Fibroblast of the conjunctiva (primary cell): ENCODE measurements at places on chromosomes 12 and 14.

- DNase-seq: no peak
Measured at GRCh38 chr14:89544636-89545301, 127.7 kb upstream of the FOXN3 start.

DNA sequence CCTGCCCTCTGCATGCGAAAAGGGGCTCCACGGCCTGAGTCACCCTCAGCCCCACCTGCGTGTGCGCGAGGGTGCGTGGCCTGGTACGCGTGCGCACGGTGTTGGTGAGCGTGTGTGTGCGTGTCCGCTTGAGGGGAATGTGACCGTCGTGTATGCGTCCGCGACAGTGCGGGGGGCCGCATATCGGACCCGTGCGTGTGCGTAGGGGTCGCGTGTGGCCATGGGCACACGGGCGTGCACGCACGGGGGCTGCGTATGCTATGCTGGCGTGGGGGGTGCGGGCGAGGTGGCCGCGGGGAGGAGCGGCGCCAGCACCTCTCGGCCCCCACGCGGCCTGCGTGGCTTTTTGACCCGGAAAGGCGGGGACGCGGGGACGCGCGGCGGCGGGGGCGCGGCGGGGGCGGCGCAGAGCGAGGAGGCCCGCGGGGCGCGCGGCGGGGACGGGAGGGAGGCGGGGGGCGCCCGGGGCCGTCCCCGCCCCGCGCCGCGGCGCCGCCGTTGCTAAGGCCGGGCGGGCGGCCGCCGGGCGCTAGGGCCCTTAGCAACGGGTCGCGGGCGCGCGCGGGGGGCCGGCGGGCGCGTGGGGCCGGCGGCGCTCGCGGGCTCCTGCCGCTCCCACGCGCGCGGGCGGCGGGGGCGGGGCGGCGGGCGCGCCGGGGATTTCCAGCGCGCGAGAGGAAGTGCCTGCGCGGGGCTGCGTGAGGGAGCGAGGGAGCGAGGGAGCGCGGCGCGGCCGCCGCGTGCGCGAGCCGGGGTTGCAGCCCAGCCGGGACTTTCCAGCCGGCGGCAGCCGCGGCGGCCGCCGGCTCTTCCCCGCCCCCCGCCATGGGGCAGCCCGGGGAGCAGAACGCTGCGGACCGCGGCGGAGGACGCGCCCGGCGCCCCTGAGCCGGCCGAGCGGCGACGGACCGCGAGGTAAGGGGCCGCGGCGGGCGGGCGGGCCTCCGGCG, at the start of gene TRAF3:
Gene TRAF3, plus strand, starts transcription at position 689 of the 950 bp plus-strand sequence. CDS start 92,753 bp downstream, outside the sequence.
- peak; percentile 13 for DNase-seq

GRCh38 chr12:91577586-91578539, 395.2 kb upstream of the DCN start:
- DNase-seq: peak; percentile 17

DNA sequence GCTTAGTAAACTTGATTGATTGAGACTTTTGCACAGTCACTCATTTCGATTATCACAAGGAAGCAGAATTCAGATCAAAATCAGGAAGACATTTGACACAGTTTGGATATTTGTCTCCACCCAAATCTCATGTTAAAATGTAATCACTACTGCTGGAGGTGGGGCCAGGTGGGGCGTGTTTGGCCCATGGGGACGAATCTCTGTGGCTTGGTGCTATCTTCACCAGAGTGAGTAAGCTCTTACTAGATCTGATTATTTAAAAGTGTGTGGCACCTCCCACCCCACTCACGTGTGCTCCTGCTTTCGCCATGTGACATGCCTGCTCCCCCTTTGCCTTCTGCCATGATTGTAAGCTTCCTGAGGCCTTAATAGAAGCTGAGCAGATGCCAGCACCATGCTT, 291.4 kb downstream of the PCNX1 start:
- DNase-seq: no peak

GRCh38 chr12:47935184-47935583, 28.2 kb upstream of the TMEM106C start:
- peak; percentile 64 for DNase-seq

GRCh38 chr14:94989946-94990345, 167.4 kb downstream of the DICER1 start:
- no peak for DNase-seq

DNA sequence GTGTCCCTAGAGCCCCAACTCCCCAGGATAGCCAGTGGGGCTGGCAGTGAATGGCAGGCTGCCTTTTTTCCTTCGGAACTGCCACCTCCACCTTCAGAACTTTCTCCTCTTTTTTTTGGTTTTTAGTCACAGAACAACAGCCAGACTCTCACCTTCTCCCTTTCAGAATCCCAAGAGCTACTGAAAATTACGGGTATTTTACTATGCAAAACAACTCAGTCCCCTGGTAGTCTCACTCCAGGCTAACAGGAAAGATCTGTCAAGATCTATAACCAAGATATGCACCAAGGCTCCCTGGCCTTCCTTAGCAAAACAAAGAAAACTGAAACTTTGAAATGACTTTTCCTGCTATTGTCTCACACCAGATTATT, 12.5 kb downstream of the PLEKHG6 start:
- no peak for DNase-seq

- DNase-seq: peak; percentile 85
Measured at GRCh38 chr14:102323102-102323501, 3.6 kb downstream of the ZNF839 start.

DNA sequence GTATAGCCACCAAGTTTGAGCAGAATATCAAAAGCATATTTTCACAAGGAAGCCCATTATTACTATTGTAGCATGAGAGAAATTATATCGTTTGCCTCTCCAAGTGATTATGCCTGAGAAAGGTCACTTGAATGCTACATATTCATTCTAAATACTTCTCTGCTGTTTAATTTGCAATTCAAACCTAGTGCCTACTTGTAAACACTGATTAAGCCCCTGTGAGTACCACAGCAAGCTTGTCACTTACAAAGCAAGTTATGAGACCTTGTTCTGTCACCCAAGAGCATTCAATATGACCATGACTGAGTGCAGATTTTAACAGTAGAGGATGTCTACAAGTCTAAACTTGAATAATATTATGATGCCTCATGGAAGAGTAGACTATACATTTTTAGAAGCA, 124.7 kb upstream of the SSTR1 start:
- DNase-seq: no peak

GRCh38 chr14:103561381-103562178, 877 bp downstream of the BAG5 start:
- no peak for DNase-seq
